ENCODE measurements at places on chromosomes 6 and 20. TPM values are rescaled to one million over a fixed set of nuclear protein-coding genes. Genes with fewer than 3 reads are reported as not detected.

The LY86 gene
- not detected for total RNA-seq

The MCCD1 gene
- total RNA-seq: not detected

The ANGPT4 gene
- not detected for total RNA-seq

The LINC00237 gene
- not detected for total RNA-seq

The ERVFRD-1 gene
- 0.16 TPM for total RNA-seq

The PPP1R3G gene
- 0.16 TPM for total RNA-seq

The SLC16A10 gene
- total RNA-seq: not detected

The SLC22A1 gene
- total RNA-seq: not detected

The RALGAPB gene
- 15.9 TPM for total RNA-seq

The SPINT3 gene
- not detected for total RNA-seq

The TNFRSF21 gene
- 8.7 TPM for total RNA-seq

The WFDC10B gene
- not detected for total RNA-seq

The DLK2 gene
- 1.1 TPM for total RNA-seq

The LTB gene
- total RNA-seq: 4.9 TPM

The KIFC1 gene
- 25.6 TPM for total RNA-seq
